ENCODE measurements at places on chromosomes 11 and 22.

DNA sequence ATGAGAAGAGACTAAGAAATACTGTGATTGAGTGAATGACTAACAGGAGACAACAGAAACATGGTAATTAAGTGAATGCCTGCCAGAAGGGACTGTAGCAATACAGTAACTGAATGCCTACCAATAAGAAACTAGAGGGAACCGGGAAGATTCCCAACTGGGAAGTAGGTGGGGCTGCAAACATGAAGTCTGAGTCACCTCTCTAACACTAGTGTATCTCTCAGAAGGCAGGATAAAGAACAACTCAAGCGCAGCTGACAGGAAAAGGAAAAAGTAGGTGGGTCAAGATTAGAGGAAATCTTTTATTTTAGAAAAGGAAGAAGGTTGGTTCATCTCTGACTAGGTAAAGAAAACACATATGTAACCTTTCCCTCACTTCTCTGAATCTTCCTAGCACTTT lies 14.0 kb downstream of the C11orf42 start:
- no peak for DNase-seq

- DNase-seq, result no peak
Observed at GRCh38 chr11:838441-839279, 3.7 kb downstream of the POLR2L start.

GRCh38 chr11:119340335-119341221 lies at the start of gene C1QTNF5:
C1QTNF5 (minus strand) TSS chr11:119340883; CDS start chr11:119340397, 486 bp downstream.
- DNase-seq, result no peak

DNA sequence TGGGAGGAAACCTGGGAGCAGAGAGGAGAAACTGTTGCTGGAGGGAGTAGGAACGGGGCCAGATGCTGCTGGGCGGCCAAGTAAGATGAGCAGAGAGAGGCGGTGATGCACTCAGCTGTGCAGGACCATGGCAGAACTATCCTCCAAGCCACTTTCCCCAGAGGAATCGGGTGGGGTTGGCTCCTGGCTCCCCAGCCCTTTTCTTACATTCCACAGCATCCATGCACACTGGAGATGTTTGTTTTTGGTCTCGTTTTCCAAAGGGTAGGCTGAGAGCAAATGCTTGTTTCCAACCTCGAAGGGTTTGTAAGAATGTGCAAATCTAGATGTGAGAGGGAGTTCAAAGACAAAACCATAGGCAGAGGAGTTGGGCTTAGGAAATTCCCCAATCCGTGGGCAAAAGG lies 73.2 kb downstream of the DBX1 start:
- no peak for DNase-seq

GRCh38 chr22:40525250-40525884 lies 111.2 kb downstream of the MRTFA start:
- peak; percentile 89 for DNase-seq

DNA sequence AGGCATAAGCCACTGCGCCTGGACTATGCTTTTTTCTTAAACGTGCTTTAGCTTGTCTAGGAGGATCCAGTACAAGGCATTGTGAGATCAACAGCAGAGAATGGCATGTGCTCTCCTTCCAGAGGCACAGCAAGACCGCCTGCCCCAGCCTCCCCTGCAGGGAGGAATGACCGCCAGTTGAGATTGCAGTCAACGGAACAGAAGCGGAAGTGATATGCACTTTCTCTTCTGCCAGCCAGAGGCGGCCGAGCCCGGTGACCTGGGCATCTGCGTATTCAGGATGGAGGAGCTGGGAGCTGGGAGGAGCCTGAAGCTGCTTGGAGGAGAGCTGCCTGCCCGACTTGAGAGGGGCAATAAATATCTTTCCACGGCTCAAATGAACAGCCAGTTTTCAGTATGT lies 243.0 kb downstream of the CTTN start:
- no peak for DNase-seq

GRCh38 chr11:10287766-10288715 lies 6.0 kb downstream of the SBF2 start:
- DNase-seq, result no peak

DNA sequence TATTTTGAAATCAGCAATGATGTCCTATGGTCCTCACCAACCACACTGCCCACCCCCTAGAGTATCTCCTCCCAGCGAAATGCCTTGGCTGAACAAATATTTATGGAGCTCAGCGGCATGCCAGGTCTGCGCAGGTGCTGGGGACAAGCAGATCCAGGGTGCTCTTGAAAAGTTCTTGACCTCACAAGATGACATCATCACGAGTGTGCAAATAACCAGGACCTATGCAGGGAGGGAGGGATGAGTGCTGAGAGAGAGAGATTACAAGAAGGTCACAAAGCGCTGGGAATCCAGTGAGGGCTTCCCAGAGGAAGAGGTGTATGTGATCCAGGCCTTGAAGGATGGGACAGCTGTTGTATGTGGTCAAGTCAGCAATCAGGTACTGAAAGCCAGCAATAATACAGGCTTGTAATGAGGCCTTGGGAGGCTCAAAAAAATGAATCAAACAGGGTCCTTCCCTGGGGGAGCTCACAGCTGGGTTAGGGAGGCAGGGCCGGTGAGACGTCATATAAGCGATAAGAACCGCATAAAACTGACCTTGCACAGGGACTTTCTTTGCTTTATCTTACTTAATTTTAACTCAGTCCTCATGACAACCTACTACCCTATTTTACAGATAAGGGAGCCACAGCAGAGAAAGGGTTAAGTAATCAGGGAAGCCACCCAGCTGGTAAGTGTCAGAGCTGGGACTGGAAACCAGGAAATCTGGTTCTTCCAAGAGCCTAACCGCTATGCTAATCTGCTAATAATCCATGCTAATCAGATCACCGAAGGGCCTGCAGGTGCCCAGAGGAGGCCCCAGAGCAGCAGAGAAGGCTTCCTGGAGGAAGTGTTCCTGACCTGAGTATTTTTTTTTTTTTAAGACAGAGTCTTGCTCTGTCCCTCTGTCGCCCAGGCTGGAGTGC lies 8.2 kb downstream of the ARRB1 start:
- DNase-seq, result no peak

DNA sequence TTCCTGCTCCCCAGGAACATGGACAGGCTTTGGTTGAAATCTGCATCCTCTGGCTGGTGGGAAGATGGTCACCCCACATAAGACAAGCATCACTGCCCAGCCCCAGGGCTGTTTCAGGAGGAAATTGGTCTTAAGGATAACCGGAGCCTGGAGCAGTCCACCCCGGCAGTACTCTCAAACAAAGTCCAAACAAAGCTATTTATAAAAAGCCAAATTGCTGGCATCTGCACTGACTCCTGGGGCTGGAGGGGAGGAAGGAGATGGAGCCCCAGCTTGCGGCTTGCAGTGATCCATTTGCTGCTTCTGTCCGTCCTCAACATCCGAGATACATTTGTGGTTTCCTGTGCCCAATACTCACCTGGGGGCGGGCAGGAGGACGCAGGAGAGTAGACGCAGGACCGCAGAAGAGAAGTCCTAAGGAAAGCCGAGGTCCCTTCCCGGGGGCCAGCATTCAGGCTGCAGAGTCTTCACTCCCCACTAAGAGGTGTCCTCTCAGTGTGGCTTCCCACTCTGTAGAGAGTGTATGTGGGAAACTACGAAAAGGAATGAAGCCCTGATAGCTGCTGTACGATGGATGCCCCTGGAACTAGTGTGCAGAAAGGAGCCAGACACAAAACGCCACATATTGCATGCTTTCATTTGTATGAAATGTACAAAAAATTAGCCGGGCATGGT lies 107.3 kb upstream of the FGF3 start:
- peak; percentile 47 for DNase-seq

- DNase-seq, result no peak
Observed at GRCh38 chr22:28172892-28173670, 254.0 kb upstream of the PITPNB start.

- DNase-seq, result no peak
Observed at GRCh38 chr11:17762309-17762974, 27.9 kb downstream of the KCNC1 start.

DNA sequence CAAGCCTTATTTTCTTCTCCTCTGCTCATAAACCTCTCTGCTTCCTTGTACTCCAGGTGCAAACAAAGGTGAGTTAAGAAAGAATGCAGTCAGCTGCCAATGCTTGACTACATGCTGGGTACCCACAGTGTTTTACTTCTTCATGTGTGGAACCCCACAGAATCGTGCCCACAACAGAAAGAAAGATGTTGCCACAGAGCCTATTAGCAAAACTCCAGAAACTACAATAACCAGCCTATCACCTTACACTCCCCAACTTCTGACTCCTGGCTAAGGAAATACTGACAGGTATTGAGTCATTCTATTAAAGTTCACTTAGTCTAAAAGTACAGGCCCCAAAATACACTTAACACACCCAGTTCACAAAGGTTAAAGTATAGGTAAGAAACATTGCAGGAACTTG lies 56.9 kb upstream of the CCDC89 start:
- no peak for DNase-seq

- DNase-seq, result no peak
Observed at GRCh38 chr11:68312780-68313573, 586 bp downstream of the LRP5 start.
